HL-60 (cell line): ENCODE measurements at places on chromosomes 16 and 17.

GRCh38 chr16:80122115-80122514 is 418.7 kb upstream of the DYNLRB2 start:
- DNase-seq = no peak

GRCh38 chr17:37100231-37100630 is 151.5 kb downstream of the AATF start:
- no peak for DNase-seq

DNA sequence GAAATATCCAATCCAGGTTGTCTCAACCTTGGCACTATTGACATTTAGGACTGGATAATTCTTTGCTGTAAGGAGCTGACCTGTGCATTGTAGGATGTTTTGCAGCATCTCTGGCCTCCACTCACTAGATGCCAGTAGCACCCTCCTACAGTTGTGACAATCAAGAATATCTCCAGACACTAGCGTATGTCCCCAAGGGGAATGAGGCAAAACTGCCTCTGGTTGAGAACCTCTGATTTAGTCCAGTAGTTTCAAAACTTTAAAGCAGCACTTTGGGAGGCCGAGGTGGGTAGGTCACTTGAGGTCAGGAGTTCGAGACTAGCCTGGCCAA is 48.4 kb downstream of the IQCK start:
- DNase-seq = no peak

GRCh38 chr16:73713778-73714495 is 582.7 kb upstream of the PSMD7 start:
- DNase-seq = peak; percentile 2

DNA sequence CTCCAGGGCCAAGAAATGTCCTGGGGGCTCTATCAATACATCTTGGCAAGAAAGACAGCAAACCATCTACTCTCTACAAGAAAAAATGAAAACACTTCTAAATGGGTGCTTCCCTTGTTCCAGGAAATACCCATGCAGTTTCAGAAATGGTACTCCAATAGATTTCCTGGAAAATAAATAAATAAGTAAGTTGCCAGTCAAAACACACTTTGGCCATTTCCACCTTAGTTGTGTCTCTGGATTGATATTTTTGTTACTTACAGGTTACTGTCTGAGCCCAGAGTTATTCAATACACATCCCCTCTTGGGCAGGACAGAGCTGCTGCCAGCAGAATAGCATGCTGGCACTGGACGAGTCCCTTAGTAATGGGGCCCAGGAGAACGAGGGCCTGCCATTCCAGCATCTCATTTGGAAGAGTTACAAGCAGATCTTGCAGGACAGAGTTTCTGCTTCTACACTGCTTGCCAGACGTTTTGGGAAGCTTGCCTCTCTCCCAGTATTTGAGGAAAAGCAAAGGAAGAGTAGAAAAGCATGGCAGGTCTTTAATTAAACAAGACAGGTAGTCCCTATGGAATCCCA is 100.5 kb downstream of the SMG6 start:
- DNase-seq = no peak
